ENCODE measurements at places on chromosomes 6 and 20. TPM values are rescaled to one million over a fixed set of nuclear protein-coding genes. Genes with fewer than 3 reads are reported as not detected.

Gene SLC22A3
- 15.8 TPM for total RNA-seq

Gene MTFR2
- total RNA-seq: 2.2 TPM

Gene IYD
- total RNA-seq: 0.13 TPM

Gene AIF1
- 2.6 TPM for total RNA-seq

Gene VNN1
- 0.51 TPM for total RNA-seq

Gene FLRT3
- total RNA-seq: 36.6 TPM

Gene EDN3
- total RNA-seq: 1.8 TPM

Gene CST4
- total RNA-seq: not detected

Gene PAX1
- total RNA-seq: not detected

Gene HLA-B
- 1,612 TPM for total RNA-seq

Gene AGPAT4
- total RNA-seq: 4.1 TPM

Gene CRISP3
- total RNA-seq: 5.1 TPM

Gene STMND1
- total RNA-seq: 0.49 TPM

Gene RNF144B
- total RNA-seq: 27.8 TPM

Gene UTRN
- total RNA-seq: 147 TPM

Gene CAP2
- 1.9 TPM for total RNA-seq

Gene CTNNBL1
- total RNA-seq: 17.2 TPM

Gene GPLD1
- 55.3 TPM for total RNA-seq

Gene HLA-DRB1
- total RNA-seq: 39.3 TPM

Gene LRRC73
- 0.34 TPM for total RNA-seq

Gene MYL9
- total RNA-seq: 31.0 TPM

Gene BFSP1
- total RNA-seq: 1.2 TPM

Gene ZC3H12D
- 4.7 TPM for total RNA-seq

Gene BPIFB2
- not detected for total RNA-seq

Gene KHDC1
- total RNA-seq: not detected

Gene COL9A3
- 9.3 TPM for total RNA-seq
